Activated T-cell treated with anti-CD3 and anti-CD28 coated beads, Interleukin-2, amount 50 U/mL, for 48 hours (primary cell): ENCODE measurements at places on chromosomes 4 and X.

DNA sequence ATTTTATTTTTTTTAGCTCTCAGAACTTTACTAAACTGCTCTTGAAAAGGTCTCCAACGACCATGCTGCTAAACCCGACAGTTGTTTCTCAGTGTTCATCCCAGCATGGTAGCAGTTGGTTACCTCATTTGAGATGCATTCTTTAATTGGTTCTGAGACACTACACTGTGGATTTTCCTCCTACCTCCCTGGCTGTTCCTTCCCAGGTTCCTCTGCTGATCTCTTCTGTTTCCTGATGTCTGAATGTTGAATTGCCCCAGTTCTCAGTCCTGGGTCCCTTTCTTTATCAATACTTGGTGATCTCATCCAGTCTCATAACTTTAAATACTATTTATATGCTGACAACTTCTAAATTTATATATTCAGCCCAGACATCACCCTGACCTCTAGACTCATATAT is 19.1 kb upstream of the TMEM165 start:
- no peak for DNase-seq

GRCh38 chr4:109703664-109704361 is 568 bp upstream of the CASP6 start:
- no peak for DNase-seq

DNA sequence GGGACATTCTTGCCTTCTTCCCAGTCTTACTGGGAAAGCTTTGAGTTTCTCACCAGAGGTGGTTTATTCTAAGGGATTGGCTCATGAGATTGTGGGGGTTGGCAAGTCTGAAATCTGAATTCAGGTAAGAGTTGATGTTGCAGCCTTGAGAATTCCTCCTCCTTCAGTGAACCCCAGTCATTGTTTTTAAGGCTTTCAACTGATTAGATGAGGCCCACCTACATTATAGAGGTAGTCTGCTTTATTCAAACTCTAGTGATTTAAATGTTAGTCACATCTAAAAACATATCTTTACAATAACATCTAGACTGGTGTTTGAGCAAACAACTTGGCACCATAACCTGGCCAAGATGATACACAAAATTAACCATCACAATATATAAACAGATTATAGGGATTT is 156.5 kb upstream of the MED14 start:
- no peak for DNase-seq

- no peak for DNase-seq
Measured at GRCh38 chrX:141839856-141840255, 1.7 kb downstream of the MAGEC3 start.

- DNase-seq: no peak
Measured at GRCh38 chr4:5387457-5387856, 320.9 kb downstream of the EVC2 start.

- DNase-seq: no peak
Measured at GRCh38 chr4:72641611-72642010, 72.6 kb upstream of the ADAMTS3 start.
